Activated T-helper 2 cell treated with anti-CD3 and anti-CD28 coated beads, Interferon-gamma antibody, Interleukin-2, Interleukin-4, amounts not matched to agents 10 μg/mL and 5 μg/mL and 100 μg/mL, durations not matched to agents 14 hours and 24 hours and 36 hours (primary cell): ENCODE measurements at places on chromosomes 16 and 17. TPM values are rescaled to one million over a fixed set of nuclear protein-coding genes. Genes with fewer than 3 reads are reported as not detected.

DNA sequence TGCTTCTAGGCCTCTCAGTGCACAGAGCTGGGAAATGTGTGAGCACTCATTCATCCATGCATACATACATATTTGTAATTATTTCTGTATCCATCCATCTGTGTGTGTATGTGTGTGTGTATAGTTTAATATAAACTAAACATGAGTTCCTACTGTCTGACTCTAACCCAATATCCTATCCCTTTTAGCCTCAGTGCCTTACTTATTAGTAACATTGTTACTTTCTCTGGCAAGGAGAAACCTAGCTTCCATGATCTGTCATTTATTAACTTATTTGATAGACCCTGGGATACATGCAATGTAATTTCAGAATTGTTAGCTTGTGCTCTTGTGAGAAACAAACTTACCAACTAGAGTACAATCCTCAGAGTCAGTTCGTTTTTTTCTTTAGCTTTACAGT, 59.0 kb upstream of the WSCD1 start:
- H3K4me3 ChIP-seq: no peak overlapping the region
- DNase-seq: no peak
- H3K36me3 ChIP-seq: no peaks in the 10 kb centered on the region
- no peaks in the 10 kb centered on the region for H3K27me3 ChIP-seq
- no peak overlapping the region for H3K27ac ChIP-seq
- no peaks in the 10 kb centered on the region for H3K4me1 ChIP-seq

The C17orf100 gene
- 1.5 and 2.0 TPM in 2 replicates for total RNA-seq

DNA sequence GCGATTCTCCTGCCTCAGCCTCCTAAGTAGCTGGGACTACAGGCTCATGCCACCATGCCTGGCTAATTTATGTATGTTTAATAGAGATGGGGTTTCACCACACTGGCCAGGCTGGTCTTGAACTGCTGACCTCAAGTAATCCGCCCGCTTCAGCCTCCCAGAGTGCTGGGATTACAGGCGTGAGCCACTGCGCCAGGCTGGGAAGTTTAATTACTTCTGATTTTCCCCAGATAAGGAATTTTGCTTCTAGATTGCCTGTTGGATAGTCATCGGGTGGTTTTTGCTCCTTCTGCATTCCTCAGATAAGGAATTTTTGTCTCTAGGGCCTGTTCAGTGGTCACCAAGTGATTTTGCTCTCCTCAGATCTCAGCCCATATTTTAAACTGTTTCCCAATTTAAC, 112.5 kb downstream of the MAP2K4 start:
- H3K27ac ChIP-seq: no peak overlapping the region

DNA sequence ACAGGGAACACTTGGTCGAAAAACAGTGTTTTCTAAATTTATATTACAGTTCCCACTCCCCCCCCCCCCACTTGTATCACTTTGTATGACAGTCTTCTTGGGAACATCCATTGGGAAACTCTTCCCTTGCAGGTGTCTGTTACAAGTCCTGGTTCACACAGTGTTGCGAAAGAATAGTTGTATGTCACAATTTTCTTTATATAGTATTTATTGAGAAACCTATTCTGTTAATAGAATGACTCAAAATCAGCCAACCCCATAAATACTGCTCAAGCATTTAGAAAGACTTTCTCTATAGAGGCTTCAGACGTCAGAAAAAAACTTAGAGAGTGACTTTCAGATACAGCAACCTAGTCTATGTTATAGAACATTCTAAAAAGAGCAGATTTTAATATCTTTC, 414.4 kb downstream of the WWOX start:
- H3K4me3 ChIP-seq: no peak overlapping the region
- H3K27ac ChIP-seq: no peak overlapping the region
- no peaks in the 10 kb centered on the region for H3K27me3 ChIP-seq
- H3K36me3 ChIP-seq: no peaks in the 10 kb centered on the region
- H3K4me1 ChIP-seq: no peaks in the 10 kb centered on the region

DNA sequence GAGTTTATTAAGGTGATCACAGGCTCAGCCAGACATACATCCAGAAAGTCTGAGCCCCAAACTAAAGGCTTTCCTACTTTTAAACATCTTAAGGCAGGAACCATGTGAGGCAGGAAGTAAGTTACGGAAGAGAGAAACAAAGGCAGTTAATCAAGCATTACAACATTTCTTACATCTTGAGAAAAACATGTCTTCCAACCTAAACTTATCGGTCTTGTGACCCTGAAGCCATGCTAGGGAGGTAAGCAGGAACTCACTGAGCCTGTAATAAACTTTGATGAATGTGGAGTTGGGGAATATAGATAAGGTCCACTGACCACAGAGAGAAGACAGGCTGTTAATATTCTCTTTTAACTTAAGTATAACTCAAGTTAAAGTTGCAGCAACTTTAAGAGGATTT, 3.5 kb upstream of the ACSM3 start:
- peaks cover 4% of the 10 kb centered on the region for H3K36me3 ChIP-seq
- peaks cover 4% of the 10 kb centered on the region for H3K27me3 ChIP-seq
- DNase-seq: no peak
- H3K27ac ChIP-seq: no peak overlapping the region

DNA sequence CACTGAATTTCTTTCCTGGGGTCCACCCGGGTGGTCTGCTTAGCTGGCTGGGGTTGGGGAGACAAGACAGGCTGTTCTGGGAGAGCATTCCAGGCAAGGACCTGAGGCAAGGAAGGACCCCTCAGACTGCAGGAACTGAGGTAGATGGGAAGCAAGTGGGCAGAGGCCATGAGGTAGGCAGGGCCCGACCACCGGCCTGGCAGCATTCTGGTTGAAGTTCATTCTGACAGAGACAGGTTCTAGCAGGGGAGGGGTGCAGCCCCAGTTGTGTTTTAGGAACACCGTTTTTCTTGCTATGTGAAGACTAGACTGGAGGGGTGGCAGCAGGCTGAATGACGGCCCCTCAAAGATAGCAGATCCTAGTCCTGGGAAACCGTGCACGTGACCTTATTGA, 17.5 kb downstream of the B9D1 start:
- H3K4me3 ChIP-seq: no peak overlapping the region
- no peaks in the 10 kb centered on the region for H3K36me3 ChIP-seq
- DNase-seq: no peak
- no peaks in the 10 kb centered on the region for H3K27me3 ChIP-seq
- H3K27ac ChIP-seq: no peak overlapping the region

GRCh38 chr16:49311823-49312222, 30.2 kb upstream of the CBLN1 start:
- H3K27me3 ChIP-seq: no peaks in the 10 kb centered on the region
- no peaks in the 10 kb centered on the region for H3K4me1 ChIP-seq
- no peak for DNase-seq

- H3K27me3 ChIP-seq: no peaks in the 10 kb centered on the region
- H3K4me3 ChIP-seq: peak overlapping the region; percentile 88
- H3K27ac ChIP-seq: peak overlapping the region; percentile 91
- H3K36me3 ChIP-seq: peaks cover 29% of the 10 kb centered on the region
Observed at GRCh38 chr17:80262291-80262690, 1.6 kb downstream of the RNF213 start.

The VWA3A gene
- total RNA-seq: 0.07 and 0.11 TPM in 2 replicates

GRCh38 chr16:14608604-14609003, 21.5 kb downstream of the PARN start:
- H3K27ac ChIP-seq: no peak overlapping the region
- peaks cover 52% of the 10 kb centered on the region for H3K36me3 ChIP-seq
- no peaks in the 10 kb centered on the region for H3K4me1 ChIP-seq
- no peak overlapping the region for H3K4me3 ChIP-seq
- DNase-seq: no peak

DNA sequence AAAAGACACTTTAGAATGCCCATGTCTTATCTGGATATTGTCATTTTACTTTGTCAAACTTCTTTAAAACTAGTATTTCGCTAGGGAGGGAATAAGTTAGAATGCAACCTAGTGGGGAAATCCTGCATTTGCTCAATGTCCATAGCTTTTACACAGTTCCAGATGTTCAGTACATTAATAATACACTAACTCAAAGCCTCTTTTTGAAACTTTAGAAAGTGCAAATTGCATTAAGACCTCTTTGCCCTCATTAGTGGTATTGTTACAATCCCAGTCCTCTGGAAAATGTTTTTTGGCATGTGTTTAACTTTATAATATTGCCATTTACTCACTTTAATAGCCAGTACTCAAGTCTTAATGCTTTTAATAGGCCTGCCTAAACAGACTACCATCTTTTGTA, 106.8 kb downstream of the BRIP1 start:
- H3K4me1 ChIP-seq: peaks cover 26% of the 10 kb centered on the region
- no peak overlapping the region for H3K27ac ChIP-seq
- no peaks in the 10 kb centered on the region for H3K27me3 ChIP-seq
- no peak for DNase-seq
- peaks cover 49% of the 10 kb centered on the region for H3K36me3 ChIP-seq
- no peak overlapping the region for H3K4me3 ChIP-seq

GRCh38 chr16:73483076-73483791, 435.3 kb upstream of the ZFHX3 start:
- no peak overlapping the region for H3K4me3 ChIP-seq
- H3K36me3 ChIP-seq: no peaks in the 10 kb centered on the region
- no peaks in the 10 kb centered on the region for H3K4me1 ChIP-seq
- DNase-seq: no peak
- H3K27ac ChIP-seq: no peak overlapping the region

DNA sequence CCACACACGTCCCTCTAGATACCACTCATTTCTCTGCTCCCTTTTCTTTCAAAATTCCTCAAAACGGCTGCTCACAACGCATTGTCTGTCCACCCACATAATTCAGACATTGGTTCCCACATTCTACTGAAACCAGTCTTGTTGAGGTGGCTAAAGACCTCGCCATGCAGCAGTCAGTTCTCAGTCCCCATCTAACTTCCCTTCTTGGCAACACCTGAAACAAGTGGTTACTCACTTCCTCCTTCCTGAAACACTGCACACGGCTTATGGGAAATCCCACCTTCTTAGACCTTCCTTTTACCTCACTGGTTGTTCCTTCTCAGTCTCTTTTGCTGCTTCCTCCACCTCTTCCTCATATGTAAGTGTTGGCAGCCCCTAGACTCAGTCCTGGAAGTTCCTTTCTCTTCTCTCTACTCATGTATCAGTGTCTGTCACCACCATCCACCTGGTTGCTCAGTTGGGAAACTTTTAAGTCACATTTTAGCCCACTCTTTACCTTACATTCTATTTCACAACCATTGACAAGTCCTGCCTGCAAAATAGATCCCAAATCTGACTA, 277.1 kb downstream of the CEP112 start:
- no peak overlapping the region for H3K4me3 ChIP-seq
- DNase-seq: no peak
- H3K4me1 ChIP-seq: peaks cover 15% of the 10 kb centered on the region
- peaks cover 16% of the 10 kb centered on the region for H3K36me3 ChIP-seq

DNA sequence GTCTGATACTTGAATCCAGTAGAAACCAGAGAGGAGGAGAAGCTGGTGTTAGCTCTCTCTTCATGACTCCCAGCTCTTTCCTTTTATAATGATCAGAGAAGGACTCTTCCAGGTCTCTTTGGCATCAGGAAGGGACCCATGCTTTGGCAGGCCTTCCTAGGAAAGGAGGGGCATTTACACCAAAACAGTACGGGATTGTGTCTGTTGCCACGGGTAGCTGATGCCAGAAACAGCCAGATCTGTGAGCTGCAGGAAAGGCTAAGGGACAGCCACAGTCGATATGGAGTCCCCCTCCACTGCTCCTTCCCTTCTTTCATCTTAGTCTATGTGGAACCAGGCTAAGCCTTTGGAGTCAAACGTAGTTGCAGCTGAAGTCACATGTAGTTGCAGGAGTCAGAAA, 9.3 kb downstream of the CEP295NL start:
- H3K27ac ChIP-seq: no peak overlapping the region
- H3K36me3 ChIP-seq: no peaks in the 10 kb centered on the region
- H3K4me3 ChIP-seq: no peak overlapping the region
- H3K27me3 ChIP-seq: peaks cover 5% of the 10 kb centered on the region

- no peak for DNase-seq
- peak overlapping the region; percentile 79 for H3K27ac ChIP-seq
Observed at GRCh38 chr16:53053967-53054669, 673 bp upstream of the CHD9 start.

- H3K4me3 ChIP-seq: no peak overlapping the region
- DNase-seq: no peak
- no peaks in the 10 kb centered on the region for H3K4me1 ChIP-seq
- H3K27ac ChIP-seq: no peak overlapping the region
- H3K36me3 ChIP-seq: no peaks in the 10 kb centered on the region
Observed at GRCh38 chr17:76535788-76536510, 1.6 kb downstream of the CYGB start.

DNA sequence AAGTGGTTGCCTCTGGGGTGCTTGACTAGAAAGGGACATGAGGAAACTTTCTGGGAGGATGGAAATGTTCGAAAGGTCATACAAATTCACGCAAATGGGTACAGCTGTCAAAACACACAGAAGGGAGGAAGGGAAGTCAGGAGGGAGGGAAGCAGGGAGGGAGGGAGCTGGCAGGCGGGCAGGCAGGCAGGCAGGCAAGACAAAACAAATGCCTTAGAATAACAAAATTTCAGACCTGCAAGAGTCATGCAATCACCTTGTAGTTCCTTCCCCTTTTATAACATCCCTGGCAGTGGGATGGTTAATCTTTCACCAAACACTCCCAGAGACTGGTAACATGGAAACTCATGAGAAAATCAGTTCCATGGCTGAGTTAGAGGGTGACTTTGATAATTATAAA, 189.2 kb downstream of the STX8 start:
- no peak overlapping the region for H3K4me3 ChIP-seq
- no peak for DNase-seq
- no peak overlapping the region for H3K27ac ChIP-seq
- H3K4me1 ChIP-seq: peaks cover 6% of the 10 kb centered on the region
- H3K36me3 ChIP-seq: peaks cover 1% of the 10 kb centered on the region
- H3K27me3 ChIP-seq: no peaks in the 10 kb centered on the region

The MYOCD gene
- total RNA-seq: not detected in 2 replicates

DNA sequence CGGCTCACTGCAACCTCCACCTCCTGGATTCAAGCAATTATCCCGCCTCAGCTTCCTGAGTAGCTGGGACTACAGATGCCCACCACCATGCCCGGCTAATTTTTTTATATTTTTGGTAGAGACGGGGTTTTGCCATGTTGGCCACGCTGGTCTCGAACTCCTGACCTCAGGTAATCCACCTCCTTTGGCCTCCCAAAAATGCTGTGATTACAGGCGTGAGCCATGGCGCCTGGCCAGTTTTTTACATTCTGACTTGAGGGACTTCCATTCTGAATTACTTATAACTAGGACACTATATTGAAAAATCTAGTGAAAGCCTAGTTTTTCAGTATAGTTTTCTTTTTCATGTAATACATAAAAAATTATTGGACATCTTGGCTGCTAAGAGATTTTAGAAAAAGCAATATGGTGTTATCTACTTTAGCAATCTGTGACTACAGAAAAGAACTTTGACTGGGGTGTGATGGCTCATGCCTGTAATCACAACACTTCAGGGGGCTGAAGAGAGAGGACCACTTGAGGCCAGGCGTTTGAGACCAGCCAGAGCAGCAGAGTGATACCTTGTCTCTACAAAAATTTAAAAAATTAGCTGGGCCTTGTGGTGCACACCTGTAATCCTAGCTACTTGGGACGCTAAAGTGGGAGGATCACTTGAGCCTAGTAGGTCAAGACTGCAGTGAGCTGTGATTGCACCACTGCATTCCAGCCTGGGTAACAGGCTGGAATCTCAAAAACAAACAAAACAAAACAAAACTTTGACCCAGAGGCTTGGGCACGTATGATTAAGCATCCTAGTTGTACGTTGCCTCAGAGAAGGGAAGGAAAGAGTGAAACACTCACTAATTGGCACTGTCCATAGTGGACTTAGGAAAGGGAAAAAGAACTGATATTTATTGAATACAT, 26.8 kb upstream of the GOSR1 start:
- H3K4me1 ChIP-seq: peaks cover 2% of the 10 kb centered on the region
- no peak overlapping the region for H3K4me3 ChIP-seq
- DNase-seq: no peak
- peaks cover 53% of the 10 kb centered on the region for H3K36me3 ChIP-seq
- no peaks in the 10 kb centered on the region for H3K27me3 ChIP-seq
